ENCODE measurements at places on chromosomes 12 and 14.

GRCh38 chr12:123634142-123634561 is 523 bp downstream of the GTF2H3 start:
- peak; percentile 21 for DNase-seq

DNA sequence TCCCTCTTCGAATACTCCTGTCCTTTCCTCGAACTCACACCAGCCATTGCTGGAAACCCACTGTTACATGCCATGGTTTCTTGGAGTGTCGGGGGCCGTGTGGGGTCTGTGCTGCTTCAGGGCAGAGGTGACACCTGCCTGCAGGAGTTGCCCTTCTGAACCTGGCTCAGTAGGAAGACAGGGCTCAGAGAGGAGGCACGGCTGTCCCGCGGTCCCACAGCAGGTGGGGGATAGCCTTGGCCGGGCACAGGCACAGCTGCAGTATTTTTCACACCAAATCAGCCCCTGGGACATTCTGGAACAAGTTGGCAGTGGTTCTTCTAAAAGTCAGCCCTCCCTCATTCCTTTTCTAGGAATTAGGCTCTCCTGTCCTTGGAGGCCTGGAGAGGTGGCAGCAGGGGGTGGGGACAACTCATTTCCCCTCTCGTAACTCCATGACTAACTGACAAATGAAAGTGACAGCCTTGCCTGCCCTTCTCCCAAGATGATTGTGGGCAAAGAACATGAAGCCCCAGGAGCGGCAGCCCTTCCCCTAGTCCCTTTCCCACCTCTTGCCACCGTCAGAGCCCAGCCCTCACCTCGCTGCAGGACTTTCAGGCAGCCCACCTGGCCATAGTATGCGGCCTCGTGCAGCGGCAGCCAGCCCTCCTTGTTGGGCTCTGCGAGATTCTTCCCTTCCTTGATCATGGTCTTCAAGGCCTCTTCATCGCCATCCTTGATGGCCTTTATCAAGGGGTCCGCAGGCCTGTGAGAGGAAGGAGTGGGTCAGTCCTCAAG is 22.4 kb downstream of the ASB2 start:
- no peak for DNase-seq

DNA sequence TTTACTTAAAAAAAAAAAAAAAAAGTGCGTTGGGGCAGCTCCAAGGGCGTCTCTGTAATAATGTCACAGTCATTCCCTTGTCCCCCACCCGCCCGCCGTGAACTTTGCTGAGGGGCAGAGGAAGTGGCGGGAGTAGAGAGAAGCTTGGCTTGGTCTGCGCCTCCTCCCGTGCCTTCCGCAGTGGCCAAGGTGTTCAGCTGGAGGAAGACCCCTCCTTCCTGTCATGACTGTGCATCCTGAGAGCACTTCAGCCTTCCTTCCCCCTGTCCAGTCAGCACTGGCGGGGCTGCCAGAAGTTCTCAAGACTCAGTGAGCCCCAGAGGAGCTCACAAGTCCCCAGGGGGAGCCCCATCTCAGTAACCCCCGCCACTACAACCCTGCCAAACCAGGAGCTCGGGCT is 32.2 kb downstream of the AACS start:
- no peak for DNase-seq

DNA sequence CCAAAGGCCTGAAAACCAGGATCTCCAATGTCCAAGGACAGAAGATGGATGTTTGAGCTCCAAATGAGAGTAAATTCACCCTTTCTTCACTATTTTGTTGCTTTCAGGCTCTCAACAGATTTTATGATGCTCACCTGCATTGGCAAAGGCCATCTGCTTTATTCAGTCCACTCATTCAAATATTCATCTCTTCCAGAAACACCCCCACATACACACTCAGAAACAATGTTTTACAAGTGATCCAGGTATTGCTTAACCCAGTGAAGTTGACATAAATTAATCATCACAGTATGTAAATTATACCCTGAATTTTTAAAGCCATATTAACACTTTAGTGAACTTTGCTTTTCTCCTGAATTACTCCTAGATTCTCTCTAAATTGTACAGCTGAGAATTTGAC is 63.3 kb downstream of the DUSP6 start:
- no peak for DNase-seq

GRCh38 chr12:89314060-89314761 is 38.1 kb downstream of the DUSP6 start:
- no peak for DNase-seq

GRCh38 chr12:15599266-15600037 is 189.7 kb downstream of the EPS8 start:
- DNase-seq: no peak

- DNase-seq: no peak
Observed at GRCh38 chr12:2651068-2651965, 143.5 kb upstream of the FKBP4 start.

DNA sequence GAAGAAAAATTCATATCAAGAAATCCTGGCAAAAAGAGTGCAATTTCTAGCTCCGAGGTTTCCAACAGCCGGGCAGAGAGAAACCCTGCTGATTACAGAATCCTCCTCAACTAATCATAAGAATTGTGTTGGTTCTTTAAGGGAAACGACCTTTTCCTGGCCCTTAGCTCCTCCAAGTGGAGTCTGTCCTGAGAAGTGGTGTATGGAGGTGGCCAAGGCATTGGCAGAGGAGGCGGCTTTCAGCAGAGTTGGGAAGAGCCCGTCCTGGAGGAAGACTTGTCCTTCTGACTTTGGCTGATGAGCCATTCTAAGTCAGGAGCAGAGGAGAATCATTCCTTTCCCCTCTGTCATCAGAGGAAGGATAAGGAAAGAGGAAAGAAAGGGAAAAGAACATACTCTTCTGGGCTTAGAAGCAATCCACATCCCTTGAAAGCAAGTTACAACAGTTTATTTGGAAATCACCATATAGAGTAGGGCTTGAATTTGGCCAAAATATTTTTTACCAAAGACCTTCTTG is 46.5 kb upstream of the PTCSC3 start:
- DNase-seq: no peak

DNA sequence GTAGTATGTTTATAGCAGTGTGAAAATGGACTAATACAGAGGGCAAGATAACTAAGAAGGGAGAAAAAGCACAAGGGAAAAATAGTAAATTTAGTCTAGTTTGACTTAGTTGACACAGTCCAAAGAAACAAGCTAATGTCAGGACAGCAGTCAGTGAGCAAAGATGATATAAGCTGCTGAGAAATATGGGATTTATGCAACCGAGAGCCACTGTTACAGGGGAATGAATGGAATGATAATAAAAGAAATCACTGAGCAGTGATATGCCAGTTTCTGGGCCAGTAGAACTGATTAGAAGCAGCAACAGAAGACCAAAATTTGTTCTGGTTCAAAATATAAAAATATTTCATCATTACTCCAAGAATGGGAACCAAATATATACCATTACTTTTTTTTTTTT is 60.1 kb downstream of the R3HDM2 start:
- no peak for DNase-seq

GRCh38 chr14:31244626-31245025 is 37.0 kb upstream of the HECTD1 start:
- no peak for DNase-seq

GRCh38 chr12:76997011-76997780 is 68.2 kb downstream of the E2F7 start:
- no peak for DNase-seq

DNA sequence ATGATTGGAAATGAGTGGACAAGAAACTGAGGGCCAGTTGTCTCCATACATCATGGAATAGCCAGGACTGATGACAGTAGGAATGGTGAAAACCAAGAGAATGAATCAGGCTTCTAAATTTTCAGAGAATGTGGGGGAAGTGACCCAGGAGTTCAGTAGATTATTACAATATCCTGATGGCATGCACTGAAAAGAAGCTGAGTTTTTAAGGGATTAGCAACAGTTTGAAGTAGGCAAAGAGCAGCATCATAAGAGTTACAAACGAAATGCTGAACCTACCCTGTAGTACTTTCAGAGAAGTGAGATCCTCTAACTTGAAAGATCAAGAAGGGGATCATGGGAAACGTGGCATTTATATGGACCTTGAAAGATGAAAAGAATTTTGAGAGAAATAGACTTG is 13.2 kb downstream of the SLC2A14 start:
- no peak for DNase-seq

DNA sequence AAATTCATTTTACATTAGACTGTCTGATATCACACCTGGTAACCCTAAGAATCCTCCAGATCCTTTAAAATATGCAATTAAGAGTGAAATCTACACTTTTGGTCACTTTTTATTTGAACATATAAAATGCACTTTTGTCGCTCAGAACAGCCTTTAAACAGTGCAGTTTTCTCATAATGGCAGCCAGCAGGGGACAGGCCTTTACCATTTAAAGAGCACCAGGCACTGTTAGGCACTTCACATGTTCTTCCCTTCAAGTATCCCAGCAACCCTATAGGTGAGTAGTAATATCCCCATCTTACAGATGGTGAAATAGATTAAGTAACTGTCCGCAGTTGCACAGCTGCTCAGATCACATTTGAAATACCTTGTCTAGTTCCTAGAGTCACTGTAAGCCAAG is 11.3 kb upstream of the SAMD4A start:
- no peak for DNase-seq

DNA sequence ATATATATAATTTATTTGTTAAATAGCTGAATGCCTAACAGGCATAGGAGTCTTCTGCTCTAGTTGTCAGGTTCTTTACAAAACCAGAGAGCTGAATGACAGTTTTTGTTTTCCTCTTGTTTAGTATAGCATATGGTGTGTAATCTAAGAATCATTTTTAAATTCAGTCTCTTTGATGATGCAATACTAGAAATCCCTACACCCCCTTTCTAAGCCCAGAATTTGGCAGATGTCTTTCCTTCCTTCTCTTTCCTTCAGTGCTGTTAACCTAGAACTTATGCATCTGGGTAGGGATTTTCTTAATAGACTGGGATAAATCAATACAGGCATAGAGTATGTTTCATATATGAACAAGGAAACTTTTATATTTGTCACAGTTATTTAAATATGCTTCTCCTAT is 198.1 kb downstream of the KCNH5 start:
- DNase-seq: no peak

- DNase-seq: peak; percentile 78
Observed at GRCh38 chr12:130761537-130762318, 45.6 kb upstream of the RIMBP2 start.

- DNase-seq: no peak
Observed at GRCh38 chr12:82223426-82223825, 134.8 kb downstream of the CCDC59 start.

DNA sequence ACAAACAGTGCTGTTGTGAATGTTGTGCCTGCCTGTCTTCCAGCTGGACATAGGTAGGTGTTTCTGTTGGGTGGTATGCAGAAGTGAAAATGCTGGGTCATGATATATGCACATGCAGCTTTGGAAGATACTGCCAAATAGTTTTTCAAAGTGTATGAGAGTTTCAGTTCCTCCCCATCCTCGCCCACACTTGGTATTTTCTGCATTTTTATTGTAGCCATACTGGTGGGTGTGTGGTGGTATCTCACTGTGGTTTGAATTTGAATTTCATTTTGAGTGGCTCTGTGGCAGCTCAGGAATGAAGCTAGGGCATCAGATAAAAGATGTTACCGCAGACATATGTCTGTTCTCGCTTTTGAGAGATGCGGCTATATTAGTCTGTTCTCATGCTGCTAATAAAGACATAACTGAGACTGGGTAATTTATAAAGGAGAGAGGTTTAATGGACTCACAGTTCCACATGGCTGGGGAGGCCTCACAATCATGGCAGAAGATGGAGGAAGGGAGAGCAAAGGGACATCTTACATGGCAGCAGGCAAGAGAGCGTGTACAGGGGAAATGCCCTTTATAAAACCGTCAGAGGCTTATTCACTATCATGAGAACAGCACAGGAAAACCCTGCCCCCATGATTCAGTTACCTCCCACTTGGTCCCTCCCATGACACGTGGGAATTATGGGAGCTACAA is 183.1 kb downstream of the CAND1 start:
- DNase-seq: peak; percentile 33

GRCh38 chr12:56153678-56154065 is 1.3 kb downstream of the MYL6B start:
- DNase-seq: no peak

GRCh38 chr12:65556676-65557437 is 267.4 kb upstream of the HMGA2 start:
- DNase-seq: peak; percentile 80

GRCh38 chr14:87155856-87156488 is 837.0 kb downstream of the GALC start:
- DNase-seq: no peak

DNA sequence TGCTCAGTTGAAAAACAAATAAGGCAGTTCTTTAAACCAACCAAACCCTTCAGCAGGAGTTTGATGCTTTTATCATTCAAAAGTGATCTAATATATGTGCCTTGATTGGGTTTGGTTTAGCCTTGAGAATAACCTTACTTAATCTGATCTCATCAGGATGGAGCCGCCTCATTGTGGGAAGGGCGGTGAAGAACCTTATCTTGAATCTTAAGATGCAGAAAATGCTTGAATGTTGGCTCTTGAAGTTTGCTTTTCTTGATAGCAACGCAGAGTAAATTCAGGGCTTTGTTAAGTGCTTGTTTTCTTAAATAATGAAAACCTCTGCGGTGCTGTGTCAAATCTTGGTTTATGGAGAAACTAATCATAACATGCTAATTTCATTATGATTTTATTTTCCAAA is 138.2 kb downstream of the MON2 start:
- no peak for DNase-seq

DNA sequence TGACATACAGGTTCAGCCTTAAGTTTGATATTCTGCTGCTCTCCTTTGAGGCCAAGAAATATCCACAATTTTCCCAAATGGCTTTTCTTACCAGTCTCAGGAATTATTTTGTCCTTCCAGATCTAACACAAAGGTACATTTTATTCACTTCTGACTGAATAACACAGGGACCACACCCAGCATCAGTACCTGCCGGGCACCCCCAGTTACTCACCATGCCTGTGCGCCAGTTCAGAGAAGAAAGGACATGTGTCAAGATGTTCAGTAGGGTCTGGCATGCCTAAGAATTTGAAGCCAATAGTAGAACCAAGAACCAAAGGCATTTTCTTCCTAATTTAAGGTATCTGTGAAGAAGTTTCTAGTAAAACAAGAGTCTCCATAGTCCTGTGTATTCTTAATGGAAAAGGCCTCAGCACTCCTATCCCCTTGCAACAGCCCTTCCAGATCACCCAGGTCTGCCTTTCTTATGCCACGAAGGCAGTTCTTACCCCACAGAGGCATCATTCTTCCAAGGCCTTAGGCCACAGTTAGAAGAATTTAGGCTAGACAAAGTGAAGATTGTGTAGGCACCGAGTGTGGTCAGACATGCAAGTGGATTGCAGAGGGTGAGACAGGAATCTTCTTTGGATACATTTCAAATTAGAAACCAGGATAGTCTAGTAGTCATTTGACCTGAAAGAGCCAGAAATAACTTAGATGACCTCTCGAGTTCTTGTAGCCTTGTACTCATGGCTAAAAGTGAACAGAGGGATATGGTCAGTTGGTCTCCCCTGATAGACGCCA is 140.1 kb upstream of the HIF1A start:
- DNase-seq: no peak
